ENCODE measurements at places on chromosomes 7 and 10.

DNA sequence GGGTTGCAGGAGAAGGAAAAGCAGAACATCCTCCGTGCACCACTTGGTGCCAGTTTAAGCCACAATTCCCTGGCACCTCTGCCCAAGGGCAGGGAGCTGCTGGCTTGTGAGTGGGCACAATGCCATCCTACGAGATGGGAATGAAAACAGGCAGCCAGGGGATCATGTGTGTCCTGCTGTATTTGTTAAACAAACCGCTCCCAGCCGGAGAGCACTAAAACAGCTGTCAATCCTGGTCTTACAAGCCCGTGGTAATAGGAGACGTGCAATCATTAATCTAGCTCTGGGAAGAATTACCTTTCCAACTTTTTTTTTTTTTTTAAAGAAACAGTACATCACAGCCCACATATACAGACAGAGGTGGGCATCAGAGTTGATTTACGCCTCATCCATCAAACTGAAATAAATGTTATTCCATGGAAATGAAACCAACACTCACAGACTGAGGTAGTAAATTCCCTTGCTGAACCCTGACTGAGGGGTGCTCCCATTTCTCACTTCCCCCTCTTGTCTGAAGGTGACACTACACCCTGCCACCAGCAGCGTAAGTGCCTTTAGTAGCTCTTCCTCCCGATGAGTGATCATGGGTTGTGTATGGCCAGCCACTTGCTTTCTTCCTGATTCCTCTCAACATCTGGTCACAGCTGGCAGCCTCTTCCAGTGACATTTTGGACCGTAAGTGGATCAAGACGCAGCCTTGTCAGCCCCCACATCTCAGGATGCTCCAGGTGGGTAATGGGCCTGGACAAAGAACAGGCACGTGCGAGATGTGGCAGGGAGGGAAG, 143.8 kb downstream of the TEX36 start:
- DNase-seq = no peak

DNA sequence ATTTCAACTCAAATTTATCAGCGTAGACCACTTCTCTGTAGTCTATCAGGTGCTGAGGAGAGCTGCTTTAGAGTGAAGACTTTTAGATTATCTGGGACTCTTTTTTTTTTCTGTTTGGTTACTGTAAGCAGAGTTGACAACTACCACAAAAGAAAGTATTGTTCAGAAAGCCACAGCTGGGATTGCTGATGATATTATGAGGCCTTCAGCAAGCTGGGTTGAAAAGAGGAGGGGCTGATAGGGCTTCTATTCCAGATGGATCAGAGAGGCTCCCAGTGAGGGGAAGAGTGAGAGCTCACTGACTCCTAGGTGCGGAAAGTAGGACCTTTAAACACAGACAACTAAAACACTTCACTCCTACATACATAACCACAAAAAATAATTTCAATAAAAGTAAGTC, 188.5 kb upstream of the FERD3L start:
- DNase-seq = no peak

DNA sequence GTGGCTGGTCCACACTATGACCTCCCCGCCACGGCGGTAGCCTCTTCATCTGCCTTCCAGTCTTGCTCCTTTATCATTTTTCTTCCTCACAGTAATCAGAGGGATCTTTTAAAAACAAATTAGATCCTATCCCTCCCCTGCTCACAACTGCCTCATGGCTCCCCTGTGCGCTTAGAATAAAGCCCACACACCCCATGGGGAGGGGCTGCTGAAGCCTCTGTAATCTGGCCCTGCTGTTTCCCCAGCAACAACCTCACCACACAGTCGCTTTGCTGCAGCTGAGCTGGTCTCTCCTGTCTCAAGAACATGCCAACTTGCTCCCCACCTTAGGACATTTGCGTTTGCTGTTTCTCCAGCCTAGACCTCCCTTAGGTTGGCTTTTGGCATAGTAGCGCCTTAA, 41.0 kb downstream of the SP8 start:
- DNase-seq = no peak

GRCh38 chr7:5572439-5572838, 148.8 kb upstream of the TNRC18 start:
- DNase-seq = no peak
